ENCODE measurements at places on chromosomes 3 and 15.

DNA sequence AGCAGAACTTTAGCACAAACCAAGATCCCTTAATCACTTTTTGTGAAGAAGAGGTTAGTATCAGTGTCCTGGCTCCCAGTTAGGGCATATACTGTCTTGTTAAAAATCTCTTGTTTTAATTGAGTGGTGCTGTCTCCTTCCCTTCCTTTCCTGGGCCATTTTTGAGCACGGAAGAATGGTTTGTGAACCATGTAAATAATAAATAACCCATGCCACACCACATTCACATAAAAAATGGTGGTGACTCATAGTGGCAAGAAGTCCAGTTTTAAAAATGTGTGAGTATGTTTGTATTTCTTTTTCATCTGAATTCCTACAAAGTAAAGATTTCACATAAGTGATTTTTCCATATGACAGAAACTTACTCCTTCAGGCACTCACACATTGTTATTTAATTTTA, 59.1 kb upstream of the SPRED1 start:
- no peak for DNase-seq

DNA sequence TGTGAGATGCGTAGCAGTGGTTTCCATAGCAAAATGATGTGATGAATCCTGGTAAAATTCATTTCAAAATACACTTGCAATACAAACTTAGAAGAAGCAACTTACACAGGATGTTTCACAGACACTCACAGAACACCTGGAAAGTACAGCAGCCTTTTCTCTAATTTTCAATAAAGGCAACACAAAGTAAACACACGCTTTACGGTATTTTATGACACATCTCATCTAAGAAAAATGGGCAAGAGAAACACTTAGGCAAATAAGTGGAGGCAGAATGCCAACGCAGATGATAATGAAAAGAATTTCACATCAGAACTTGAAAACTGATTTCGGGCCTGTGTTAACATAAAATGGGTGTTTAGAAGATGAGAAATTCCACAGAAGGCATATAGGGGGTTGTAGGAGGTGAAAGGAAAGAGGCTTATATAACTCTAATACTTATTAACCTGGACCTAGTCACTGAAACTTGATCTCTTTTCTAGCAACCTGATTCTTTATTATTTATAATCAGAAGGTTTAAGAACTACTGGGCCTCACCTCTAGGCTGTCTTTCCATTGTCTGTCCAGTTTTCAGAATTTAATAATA, 25.6 kb upstream of the MAP3K13 start:
- DNase-seq: no peak

- no peak for DNase-seq
Measured at GRCh38 chr3:195460091-195460713, 17.4 kb upstream of the ACAP2 start.

DNA sequence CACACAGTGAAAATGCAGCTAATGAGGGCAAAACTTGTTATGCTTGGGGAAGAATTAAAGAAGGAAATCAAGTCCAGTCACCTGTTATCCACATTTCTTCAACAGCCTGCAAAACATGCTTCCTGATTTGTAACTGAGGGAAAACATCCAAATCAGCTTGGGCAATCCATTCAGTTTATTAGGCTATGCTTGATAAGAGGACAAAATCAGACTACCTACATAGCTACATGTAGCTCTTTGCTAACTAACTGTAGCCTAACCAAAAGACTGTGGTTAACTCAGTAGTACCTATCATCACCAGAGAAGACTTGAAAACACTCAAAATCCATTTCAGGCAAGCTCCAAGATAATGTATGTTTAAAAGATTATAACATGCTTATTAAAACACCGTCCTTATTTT, 436.4 kb downstream of the SHQ1 start:
- no peak for DNase-seq

DNA sequence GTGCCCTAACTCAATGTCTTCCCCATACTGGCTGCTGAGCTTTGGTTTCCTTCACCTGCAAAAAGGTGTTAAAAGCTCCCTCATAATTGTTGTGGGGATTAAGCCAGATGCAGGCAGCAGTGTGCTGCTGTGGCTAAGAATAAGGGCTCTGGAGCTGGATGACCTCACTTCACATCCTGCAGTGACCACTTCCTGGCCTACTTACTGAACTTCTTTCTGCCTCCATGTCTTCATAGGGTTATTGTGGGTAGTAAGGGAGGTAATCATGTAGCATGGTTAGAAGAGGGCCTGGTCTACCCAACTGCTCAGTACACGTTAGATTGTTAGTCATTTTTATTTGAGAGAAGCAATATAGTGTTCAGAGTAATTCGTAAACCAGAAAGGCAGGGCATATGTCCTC, 18.4 kb downstream of the GYG1 start:
- no peak for DNase-seq

DNA sequence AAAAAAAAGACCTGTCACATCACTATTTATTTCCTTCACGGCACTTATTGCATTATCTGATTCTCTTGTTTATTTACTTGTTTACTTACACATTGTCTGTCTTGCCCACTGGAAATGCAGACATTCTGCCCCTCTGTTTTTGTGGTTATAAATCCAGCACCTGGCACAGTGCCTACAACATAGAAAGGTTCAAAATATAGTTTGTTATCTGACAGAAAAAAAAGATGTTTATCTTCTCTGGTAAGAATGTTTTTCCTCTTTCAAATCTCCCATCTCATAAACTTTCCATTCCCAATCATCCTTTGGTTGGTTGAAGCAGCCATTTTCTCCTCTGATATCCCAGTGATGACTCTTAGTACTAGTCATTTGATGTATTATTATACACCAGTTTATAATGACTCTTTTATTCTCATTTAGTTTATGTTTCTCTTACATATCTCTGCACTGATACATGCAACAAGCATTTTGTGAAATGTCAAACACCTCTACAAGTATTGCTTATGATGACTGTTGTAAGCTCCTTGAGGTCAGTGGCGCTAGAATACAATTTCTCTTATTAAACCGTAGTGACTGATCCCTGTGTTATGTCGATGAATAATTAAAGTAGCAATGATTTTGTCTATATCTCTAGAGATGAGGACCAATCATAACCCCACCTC, 398.4 kb upstream of the TBL1XR1 start:
- no peak for DNase-seq

DNA sequence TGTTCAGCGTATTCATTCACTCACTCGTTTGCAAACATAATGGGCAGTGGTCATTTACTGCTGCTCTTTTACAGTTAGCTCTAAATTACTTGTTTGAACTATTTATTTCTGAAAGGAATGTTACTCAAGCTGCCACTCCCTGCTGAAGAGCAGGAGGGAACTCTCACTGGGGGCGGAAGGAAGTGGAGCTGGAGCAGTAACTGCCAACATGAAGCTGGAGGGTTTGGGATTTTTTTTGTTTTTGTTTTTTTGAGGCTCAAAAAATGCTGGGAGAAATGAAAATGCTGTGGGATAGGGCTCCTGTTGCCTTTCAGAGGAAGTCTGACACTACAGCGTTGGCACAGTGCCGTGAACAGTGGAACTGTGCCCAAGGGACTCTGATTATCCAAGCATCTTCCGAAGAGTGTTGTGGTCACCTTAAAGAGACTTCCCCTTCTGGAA, 44.1 kb downstream of the SENP2 start:
- no peak for DNase-seq

GRCh38 chr15:57591237-57591821, 375 bp upstream of the MYZAP start:
- DNase-seq: no peak

DNA sequence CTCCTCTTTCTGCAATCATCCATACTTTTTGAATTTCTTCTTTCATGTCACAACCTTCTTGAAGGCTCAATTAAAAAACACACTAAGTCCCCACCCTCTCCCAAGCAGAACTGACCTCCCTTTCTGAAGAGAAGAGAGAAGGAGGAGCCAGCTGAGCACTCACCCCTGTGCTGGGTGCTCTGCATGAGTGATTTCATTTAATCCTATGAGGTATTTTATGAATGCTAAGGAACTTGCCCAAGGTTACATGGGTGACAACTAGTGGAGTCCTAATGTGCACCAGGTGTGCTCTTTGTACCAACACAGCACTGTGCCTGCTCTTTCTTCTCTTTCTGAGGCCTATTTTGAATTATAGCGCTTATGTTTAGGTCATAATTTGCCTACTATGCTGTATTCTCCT, 135.6 kb downstream of the DUT start:
- DNase-seq: no peak

GRCh38 chr3:128168836-128169235, 15.6 kb downstream of the EEFSEC start:
- DNase-seq: no peak

DNA sequence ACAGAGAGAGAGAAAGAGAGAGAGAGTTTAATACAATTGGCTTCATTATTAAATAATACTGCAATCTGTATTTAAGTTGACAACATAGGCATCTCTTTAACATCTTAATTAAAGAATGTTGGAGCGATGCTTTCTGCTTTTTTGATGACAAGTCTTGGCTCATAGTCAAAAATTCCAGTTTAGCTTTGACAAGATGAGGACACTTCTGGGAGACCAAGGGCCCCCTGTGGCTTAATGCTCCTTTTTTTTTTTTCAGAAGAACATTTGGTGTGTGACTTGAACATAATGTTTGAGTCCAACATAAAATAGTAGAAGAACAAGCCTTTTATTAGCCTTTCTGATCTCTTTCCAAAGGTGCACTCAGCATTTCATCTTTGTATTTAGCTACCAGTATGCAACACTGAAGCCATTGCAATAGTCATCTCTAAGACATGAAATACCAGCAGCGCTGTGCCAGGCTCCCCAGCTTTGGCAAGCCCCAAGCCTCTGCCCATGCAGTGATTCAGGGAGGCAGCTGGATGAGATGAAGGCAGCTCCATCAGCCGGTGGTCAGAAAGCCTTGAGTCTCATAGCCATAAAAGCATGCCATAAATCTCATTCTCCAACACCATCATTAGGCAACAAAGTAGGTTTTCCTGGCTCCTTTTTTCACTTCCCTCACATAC, 349.4 kb upstream of the SEMA6D start:
- DNase-seq: no peak

- no peak for DNase-seq
Measured at GRCh38 chr15:74889390-74889882, 406 bp upstream of the MPI start.

- DNase-seq: no peak
Measured at GRCh38 chr3:139318431-139318816, 25.4 kb upstream of the MRPS22 start.

DNA sequence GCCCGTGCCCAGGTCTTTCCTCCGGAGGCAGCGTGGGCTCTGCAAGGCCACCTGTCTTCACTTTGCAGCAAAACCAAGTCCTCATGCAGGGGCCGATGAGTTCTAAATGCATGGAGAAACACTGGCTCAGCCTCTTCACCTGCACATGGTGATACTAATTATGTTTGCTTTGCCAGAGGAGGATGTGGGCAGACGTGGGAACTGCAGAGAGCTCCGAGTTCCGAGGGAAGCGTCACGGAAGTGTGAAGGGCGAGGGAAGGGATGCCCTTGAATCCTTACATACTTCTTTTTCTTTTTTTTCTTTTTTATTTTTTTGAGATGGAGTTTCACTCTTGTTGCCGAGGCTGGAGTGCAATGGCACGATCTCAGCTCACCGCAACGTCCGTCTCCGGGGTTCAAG, 74.8 kb downstream of the GABRG3 start:
- DNase-seq: no peak

- no peak for DNase-seq
Measured at GRCh38 chr15:93861956-93862741, 369.2 kb upstream of the MCTP2 start.

- peak; percentile 55 for DNase-seq
Measured at GRCh38 chr15:29092376-29093064, 177.1 kb downstream of the NSMCE3 start.
